ENCODE measurements at places on chromosomes 5 and 9.

DNA sequence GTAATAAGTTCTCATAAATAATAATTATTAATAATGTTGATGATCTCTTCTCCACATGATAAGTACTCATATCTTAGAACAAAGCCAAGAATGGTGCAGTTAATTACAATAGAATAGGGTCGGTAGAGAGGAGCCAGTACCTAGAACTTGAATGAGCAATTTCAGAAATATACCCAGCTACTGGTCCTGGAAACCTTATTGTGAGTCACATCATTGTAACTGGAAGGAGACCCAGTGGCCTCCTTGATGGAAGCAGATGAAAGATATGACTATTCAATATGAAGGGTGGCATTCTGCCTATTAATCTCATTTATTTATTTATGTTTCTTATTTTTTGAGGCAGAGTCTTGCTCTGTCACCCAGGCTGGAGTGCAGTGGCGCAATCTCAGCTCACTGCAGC lies 37.7 kb upstream of the SHOC1 start:
- no peak for DNase-seq

- no peak for DNase-seq
Measured at GRCh38 chr9:131419026-131419614, 25.2 kb downstream of the PRRC2B start.

GRCh38 chr9:16352791-16353401 lies 517.6 kb downstream of the BNC2 start:
- no peak for DNase-seq

DNA sequence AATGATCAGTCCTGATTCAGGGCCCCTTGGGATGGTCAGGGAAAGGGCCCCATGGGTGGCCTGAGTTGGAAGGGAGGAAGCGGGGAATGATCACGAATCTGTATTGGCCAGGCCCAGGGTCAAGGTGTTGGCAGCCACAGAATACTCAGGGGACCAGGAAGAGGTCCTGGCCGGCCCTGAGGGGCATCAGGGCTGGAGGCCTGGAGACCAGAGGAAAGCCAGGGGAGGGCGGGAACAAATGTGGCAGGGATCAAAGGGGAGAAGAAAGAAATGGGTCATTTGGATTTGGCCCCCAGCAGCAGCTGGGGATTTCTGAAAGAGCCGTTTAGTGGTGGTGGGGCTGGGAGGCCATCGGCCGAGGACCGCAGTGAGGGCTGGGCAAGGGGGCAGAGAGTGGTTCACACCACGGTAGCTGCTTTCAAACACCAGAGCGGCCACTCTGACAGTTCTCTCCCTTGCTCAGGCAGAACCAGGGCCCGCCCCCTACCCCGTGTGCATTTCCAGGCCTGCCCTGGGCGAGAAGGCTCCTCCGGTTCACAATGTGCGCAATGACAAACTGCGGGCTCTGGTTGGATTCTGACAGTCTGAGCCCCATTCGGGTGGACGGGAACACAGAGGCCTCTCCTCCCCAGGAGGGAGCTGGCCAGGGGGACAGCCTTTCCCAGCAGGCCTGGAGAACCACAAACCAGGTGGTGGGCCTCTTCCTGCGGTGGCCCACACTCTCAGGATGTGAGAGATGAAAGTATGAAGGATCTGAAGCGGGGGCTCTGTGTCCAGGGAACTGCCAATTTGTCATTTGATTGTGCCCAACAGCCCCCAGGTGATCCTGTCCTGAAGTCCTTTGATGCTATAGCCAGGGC lies 220.3 kb upstream of the IER5L start:
- DNase-seq = no peak

DNA sequence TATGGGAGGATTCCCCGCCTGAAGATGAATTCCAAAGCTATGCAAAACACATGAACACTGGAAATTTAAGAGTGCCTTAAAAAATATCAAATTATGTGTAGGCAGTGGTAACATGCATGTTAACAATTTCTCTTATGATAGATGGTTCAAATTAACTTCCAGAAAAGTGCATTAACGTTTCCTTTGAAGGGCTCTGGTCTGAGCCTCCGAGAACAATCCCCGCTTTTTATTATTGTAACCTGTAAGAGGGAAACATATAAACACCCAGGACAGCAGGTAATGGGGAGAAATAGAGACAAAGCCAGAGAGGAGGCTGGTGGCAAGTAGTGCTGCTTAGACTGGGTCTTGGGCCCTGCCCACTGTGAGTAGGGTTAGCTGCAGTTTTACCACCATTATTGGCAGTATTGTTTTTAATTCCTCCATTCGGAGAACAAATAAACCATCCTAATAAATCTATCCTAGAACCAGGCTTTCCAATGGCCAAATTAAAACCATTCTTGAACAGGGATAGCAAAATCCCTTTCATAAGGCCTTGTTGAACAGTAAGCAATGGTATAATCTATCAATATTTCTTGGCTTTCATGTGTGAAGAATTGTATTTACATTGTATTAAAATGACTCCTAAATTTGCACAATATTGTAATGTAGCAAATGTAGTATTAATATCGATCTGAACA lies 6.3 kb downstream of the NR2F1 start:
- DNase-seq = no peak

GRCh38 chr5:180823940-180824629 lies 21.5 kb upstream of the MGAT1 start:
- no peak for DNase-seq

- no peak for DNase-seq
Measured at GRCh38 chr5:111513131-111513520, 791 bp upstream of the STARD4 start.

DNA sequence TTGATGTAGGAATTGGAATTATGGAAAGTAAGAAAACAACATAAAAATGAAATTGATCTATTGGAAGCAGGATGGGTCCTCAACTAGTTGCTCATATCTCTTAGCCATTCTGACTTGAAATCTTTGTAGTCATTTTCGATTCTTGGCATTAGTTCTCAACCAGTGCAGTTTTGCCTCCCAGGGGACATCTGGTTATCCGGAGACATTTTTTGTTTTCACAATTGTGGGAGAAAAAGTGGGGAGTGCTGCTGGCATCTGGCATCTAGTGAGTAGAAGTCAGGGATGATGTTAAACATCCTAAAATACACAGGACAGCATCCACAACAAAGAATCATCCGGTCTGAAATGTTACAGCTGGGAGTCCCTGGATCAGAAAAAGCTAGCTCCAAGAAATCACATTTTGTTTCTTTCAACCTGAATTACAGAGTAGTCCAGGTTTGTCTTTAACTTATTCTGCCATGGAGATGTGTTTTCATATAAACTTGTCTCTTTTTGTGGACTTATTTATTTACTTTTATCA lies 74.9 kb downstream of the FBXL7 start:
- DNase-seq = no peak

GRCh38 chr9:101758304-101758930 lies 20.0 kb upstream of the GRIN3A start:
- no peak for DNase-seq

DNA sequence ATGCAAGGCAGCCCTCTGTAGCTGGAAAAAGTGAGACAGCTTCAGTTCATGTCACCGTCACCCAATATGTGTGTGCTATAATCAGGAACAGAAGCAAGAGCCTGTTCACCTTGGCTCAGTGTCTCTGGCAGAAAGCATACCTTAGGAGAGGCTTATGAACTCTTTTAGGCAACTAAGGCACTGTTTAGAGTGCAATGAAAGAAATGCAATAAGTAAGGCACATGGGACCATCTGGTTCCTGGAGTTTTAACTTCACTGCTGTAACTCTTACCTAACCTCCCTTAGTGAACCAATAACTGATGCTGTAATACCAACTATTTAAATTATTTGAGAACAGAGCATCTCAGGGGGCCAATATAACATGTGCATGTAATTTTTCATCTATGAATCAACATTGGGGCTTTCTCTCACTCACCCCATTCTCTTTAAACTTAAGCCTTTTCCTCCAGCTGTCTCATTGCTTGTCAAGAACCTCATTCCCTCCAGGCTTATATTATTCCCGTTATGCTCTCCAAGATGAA lies 32.4 kb downstream of the C9 start:
- DNase-seq = peak; percentile 50

DNA sequence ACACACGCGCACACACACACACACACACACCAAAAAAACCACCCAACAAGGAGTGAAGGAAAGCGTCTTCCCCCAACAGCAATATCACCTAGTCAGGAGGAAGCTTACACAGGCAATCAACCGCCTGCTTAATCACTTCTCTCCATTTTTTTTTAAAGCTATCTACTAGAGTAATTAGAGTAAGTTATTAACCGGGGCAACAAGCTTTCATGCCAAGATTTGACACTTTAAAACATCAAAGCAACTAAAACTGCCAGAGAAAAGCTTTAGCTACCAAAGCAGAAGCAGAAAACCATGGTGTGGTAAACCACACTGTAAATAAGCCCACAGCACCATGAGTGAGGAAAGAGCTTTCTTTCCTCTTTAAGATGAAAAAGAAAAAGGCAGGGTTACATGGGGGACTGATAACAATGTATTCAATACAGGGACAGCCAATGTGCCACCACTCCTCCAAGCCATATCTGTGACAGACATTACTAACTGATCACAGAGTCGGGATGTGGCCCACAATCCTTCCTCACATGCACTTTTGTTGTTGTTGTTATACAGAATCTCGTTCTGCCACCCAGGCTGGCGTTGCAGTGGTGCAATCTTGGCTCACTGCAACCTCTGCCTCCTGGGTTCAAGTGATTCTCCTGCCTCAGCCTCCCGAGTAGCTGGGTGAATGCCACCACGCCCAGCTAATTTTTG lies 282.1 kb downstream of the CRB2 start:
- no peak for DNase-seq

DNA sequence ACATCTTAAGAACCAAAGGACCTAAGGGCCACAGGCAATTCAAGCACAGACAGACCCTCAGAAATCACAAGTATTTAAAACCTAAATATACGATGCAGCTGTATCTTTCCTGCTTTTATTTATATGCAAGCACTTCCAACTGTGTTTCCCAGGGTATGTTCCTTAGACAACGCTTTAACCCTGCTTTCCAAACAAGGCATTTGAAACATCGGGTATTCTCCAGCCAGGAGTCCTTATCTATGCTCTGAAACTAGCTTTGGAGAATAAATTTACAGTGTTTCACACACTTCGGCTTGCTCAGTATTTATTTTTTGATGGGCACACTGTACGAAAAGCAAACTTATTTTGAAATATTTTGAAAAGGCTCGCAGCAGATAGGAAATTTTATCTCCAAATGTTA lies 13.5 kb downstream of the NR6A1 start:
- no peak for DNase-seq

GRCh38 chr9:96073531-96074480 lies 198.3 kb downstream of the ERCC6L2 start:
- DNase-seq = no peak

- no peak for DNase-seq
Measured at GRCh38 chr5:167903659-167904058, 387.8 kb upstream of the WWC1 start.

- peak; percentile 74 for DNase-seq
Measured at GRCh38 chr9:108534741-108535140, 321.0 kb downstream of the ACTL7B start.

GRCh38 chr5:171570244-171570825 lies 150.9 kb downstream of the FGF18 start:
- no peak for DNase-seq

DNA sequence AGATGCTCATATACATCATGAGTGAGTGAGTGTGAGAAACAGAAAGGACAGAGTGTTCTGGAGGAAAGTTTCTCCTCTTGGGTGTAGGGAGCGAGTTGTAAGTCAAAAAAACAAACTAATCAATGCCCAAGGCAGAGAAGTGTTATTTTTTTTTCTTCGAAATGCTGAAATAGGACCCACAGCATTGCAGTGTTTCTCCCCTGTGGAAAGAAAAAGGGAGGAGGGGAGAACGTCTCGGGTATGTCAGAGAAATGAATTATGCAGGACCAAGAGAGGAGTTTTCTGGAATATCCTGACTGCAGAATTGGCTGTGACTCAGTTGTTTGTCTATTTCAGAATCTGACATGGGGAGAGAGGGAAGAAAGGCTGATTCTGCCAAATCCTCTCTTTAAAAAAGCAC lies 337.9 kb upstream of the RFX3 start:
- no peak for DNase-seq

DNA sequence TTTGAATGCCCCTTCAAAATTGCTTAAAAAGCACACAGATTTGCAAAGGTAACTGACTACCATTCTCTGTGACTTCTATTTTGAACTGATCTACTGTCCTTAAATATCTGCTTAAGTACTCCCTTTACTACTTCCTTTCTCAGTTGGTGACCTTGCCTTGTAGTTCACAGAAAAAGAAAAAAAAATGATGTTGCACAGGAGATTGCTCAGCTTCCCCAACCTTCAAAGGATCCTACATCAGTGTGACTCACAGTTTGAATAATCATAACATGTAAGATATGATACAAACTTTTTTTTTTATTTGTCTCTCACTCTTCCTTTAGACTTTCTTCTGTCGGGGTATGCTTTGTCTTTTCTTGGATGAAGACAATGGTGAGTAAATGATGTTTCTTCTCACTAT lies 1029.6 kb downstream of the CDH12 start:
- DNase-seq = peak; percentile 63

DNA sequence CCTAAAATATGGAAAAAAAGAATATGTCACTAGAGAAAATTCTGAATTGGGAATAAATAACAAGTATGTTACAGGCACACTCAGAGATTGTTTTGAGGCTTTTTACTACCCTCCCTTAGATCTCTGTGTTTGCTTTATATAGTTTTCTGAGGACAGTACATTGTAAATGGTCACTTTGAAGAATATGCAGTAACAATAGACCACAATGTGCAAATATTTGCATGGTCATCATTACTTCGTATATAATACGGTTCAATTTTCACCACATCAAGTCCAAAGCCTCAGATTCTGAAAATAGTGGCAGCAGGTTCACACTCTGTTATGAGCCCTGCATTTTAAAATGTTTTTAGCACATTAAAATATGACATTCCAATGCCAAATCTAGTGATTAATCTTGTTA lies 238.6 kb downstream of the ADAMTS6 start:
- no peak for DNase-seq

GRCh38 chr5:134257176-134257575 lies 31.3 kb upstream of the PPP2CA start:
- no peak for DNase-seq

DNA sequence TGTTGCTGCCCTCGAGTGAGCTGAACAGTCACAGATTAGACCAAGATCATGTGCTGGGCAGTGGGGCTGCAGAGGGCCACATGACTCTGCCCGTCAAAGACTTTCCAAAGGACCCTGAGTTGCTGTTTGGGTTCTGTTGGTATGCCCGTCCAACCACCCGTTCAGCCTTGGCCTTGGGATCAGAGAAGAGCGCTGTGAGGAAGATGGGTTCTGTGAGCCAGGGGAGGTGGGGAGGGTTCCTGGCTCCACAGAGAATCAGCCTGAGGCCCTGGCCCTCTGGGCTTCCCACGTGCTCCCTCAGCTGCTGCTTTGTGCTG lies 72.6 kb downstream of the RGS3 start:
- DNase-seq = no peak

DNA sequence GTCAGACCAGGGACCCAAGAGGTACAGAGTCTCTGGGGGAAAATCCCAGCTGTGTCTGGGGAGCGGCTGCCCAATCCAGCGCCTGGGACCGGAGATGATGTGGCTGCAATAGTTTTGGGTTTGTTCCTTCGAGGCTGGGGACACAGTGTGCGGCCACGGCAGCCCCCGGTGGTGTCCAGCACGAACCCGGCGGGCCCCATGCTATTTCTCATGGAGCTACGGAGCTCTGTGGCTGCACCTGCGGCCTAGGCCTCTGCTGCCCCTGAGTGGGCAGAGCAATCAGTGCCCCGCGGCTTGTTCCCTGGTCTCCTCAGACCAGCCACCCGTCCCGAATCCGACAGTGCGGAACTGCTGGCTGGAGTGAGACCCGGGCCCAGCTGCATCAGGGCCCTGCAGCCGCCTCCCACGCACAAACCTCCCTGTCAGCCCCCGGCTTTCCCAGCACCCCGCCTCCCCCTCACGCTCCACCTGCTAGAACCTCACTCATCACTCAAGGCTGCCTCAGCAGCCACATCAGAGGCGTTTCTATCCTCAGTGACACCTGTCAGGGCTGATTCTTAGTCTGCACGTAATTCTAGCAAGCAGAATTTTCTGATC lies 29.0 kb downstream of the SARDH start:
- no peak for DNase-seq

All from HS-5 (cell line).